ENCODE measurements at places on chromosomes 11 and 22.

DNA sequence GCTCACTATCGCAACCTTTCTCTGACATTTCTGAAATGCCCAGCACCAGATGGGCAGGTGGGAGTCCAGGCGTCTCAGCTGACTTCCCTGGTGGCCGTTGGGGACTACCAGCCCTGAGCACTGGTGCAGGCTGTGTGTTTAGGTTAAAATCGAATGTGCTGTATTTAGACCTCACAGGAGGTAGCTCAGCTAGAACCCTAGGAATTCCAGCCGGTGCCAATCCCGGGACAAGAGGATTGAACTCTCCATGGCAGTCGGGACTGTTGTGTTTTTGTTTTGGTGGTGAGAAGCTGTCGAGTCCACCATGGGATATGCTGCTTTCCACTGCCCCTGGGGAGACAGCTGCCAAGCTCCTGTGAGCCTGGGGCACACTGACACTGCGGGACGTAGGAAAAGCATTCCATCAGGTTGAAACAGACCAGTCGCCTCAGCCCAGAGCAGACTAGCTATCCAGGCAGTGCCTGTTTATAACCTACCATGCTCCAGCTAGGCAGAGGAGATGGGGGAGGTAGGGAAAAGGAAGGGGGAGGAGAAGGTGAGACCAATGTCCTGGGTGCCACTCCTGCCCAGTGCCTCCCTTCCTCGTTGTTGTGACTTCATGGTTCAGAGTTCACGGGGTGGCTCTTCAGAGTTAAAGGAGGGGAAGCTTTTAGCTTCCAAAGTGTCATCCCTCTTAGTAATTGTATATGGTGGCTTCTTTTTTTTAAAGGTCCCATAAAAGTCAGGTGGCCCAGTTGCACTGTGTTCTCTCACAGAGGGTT lies 53.0 kb downstream of the MICAL2 start:
- no peak for DNase-seq

GRCh38 chr11:84685976-84686375 lies 941.2 kb downstream of the DLG2 start:
- DNase-seq = no peak

DNA sequence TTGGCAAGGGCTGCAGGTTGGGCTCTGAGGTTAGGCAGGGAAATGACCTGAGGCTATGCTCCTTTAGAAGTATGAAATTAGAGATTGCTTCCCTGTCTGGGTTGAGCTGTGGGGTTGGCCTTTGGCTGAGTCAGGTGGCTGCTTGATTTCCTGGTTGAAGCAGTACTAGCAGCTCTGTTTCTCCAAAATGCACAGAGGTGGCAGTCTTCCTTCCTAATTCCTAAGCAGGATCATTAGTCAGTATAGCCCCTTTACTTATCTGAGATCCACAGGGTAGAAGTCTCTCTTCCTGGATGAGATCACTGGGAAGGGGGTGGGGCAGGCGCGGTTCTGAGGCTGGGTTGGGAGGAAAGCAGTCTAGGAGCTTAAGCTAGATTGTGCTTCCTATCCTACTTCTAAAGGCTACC lies 1917.5 kb downstream of the LRRC4C start:
- no peak for DNase-seq

- no peak for DNase-seq
Measured at GRCh38 chr11:121340032-121340580, 47.5 kb downstream of the SC5D start.

DNA sequence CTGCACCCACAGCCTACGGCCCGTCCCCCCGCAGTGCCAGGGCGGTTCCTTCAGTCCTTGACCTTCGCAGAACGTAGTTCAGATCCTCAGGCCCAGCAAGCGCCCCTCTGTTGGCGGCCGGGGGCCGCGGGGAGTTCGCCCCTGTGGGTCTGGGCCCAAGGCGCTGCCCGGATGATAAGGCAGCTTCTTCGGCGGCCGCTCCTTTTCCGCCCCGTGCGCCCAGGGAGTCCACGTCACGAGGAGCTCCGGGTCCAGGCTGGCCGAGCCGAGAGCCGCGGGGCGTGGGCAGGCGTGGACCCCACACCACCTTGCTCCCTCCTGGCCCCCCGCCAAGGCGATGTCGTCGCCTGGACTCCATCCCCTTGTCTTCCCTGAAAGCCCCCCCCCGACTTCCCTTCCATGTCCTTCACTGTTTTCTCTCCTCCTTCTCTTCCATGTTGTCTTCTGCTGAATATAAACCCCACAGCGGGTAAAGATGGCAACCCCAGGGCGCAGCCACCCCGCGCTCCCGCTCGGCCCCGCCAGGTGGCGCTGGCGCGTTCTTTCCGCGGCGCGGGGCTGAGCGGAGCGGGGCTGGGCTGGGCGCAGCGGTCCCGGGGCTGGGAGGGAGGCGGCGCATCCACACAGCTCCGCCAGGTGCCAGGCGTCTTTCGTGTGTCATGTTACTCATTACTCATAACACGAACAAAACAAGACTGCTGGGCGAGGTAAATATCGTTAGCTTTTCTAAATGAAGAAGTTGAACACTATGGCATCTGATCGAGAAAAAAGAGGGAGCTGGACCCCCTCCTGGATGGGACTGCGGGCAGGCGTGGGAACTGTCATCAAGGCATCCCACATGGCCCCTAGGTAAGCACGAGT lies 321.0 kb downstream of the NTM start:
- DNase-seq = no peak

GRCh38 chr22:42632096-42632495 lies 8.3 kb downstream of the ATP5MGL start:
- DNase-seq = no peak

DNA sequence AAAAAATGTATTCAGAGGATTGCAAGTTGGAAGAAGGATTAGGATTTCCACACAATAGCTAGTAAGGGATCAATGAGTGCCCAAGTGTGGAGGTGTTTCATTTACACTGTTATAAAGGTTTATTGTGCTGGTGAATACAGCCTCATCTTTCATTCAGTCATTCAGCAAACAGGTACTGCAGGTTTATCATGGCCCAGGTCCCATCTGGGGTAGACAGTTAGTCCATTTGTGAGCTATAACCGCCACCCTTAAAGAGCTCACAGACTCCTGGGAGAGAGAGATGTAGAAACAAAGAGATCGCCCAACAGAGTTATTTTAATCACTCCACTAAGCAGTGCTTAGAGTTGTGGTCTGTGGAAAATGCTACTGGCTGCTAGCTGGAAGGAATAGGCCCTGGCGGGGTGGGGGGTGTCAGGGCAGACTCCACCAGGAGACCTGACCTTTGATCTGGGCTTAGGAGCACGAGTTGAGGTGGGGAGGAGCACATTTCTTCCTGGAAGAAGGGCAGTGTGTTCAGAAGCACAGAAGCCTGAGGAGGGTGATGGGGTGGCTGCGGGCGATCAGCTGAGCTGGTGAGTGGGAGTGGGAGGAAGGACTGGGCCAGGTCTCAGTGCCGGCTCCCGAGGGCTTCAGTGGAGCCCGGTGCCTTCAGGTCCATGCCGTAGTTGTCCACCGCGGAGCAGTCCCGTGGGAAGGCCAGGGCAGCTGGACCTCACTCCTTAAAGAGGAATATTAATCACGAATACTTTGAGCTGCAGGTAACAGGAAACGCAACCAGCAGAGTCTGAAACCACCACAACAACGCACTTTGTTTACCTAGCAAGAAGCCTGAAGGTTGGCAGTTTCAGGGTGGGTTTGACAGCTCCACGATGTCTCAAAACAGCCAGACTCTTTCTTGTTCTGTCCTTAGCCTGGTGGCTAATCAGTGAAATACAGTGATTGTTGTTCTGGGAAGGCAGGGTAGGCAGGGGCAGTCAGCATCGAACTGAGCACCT lies 11.2 kb downstream of the TOM1 start:
- no peak for DNase-seq

- DNase-seq = no peak
Measured at GRCh38 chr11:121236115-121237001, 56.2 kb upstream of the SC5D start.

GRCh38 chr11:56855217-56855616 lies 106.7 kb upstream of the OR9G4 start:
- DNase-seq = no peak

GRCh38 chr11:64960719-64961118 lies 11.2 kb downstream of the MAJIN start:
- no peak for DNase-seq

- DNase-seq = no peak
Measured at GRCh38 chr22:37559901-37560607, at the start of gene CDC42EP1. Gene CDC42EP1 (plus strand): TSS chr22:37560480. CDS start chr22:37566350, 5,870 bp downstream.

DNA sequence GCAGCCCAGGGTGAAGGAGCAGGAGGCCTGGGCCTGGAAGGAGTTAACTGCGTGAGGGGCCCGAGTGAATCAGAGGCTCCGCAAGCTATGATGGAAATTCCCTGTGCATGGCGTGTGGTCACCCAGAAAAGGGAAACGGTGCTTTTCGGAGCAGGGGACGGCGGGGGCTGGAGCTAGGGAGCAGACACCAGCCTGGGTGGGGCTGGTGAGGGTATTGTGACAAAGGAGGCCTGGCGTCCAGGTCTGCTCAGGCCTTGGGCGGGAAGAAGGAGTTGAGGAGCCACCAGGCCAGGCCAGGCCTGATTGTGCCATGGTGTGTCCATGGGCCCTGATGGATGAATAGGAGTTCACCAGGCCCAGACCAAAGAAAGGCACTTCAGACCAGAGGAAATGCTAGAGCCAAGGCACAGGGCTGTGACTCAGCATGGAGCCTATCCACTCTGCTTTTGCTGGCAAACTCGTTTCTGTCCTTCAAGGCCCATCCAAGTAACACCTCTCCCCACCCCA lies 12.8 kb upstream of the SPI1 start:
- DNase-seq = no peak

GRCh38 chr11:70140711-70141485 lies 62.2 kb upstream of the FADD start:
- no peak for DNase-seq

DNA sequence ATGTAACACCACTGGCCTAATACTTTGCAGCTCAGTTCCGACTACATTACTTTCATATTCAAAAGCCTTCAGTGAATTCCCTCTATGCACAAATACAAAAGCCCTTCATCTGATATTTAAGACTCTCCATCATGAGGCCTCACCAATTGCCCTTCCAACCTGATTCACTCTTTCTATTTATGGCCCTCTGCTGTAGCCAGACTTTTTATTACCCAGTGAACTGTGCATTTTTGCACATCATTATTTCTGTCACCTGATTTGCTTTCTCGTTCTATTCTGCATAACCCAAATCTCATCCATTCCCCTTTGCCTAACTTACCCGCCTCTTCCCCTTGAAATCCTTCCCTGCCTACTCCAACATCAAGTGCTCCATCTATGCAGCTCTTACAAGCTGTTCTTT lies 78.3 kb downstream of the BBOX1 start:
- DNase-seq = no peak

DNA sequence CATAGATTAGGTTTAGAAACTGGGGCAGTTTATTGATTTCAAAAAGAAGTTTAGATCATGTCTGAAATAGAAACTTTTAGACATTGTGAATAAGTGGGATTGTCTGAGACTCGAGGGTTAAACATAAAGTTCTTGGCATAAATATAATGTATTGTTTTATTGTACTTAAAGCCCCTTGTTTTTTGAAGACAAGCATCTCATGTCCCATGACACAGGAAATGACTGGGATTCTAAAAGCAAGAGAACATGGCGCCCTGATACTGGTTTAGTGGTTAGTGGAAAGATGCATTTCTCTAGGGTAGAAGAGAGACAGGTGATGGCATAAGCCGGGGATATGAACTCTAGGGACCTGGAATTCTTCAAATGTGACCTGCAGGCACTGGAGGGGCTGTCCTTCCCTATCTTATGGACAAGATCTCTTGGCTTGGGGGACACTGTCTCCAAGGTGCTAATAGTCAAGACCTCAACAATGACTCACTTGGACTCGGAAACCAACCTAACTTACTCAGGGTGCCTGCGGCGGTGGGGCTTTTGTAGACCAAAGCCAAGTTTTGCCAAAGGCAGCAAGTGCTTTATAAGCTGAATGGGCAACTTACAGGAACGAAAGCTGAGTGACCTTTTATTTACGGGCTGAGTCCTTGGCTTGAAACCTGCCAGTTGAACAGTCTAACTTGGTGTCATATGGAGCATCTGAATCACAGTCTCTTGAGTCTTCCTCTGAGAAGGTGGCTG lies 48.2 kb downstream of the UBASH3B start:
- no peak for DNase-seq

DNA sequence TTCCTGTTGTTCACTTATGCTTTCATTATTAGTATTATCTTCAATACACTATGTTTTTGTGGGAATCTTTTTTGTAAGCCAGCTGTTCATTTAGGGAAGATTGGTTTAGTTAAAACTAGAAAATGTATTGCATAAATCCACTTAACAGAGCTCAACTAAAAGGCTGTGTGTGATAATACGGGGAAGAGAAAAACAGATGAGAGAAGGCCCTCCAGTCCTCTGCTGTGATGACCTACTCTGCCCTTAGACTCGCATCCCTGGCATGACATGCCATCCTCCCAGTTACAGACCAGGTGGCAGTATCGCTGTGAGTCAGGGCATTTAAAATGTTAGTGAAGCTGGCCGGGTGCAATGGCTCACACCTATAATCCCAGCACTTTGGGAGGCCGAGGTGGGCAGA lies 173.4 kb upstream of the TTC12 start:
- DNase-seq = no peak

DNA sequence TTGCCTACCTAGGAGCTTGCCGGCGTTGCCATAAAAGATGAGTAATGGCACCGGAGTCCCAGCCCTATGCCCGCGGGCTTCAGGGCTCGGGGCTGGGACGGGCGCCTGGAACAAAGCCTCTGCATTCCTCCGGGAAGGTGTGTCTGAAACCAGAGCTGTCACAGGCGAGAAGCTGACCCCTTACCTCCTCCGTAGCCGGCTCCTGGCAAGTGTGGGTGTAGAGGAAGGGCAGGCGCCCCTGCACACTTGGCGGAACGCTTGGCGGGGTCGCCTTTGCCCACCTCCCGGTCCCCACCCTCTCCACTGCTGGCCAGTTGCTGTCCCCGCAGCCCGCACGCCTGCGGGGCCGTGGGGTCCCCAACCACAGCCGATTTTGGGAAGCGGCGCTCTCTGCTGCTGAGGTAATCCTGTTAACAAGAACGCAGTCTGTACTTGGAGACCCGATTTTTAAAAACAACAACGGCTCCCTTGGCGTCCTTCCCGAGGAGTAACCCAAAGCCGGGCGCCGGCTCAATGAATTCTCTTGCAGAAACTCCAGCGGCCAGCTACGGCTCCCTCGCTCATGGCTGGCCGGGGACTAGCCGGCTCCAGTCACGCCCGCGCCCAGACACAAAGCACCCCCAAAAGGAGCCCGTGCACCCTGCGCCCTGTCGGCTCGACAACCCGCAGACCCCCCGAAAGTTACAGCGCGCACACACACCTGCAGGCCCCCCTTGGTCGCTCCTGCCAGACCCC lies 89.2 kb downstream of the PLEKHA7 start:
- no peak for DNase-seq

Data from stimulated activated CD8-positive, alpha-beta memory T cell treated with anti-CD3 and anti-CD28 coated beads, Interleukin-7, amount 100 ng/mL, for 1 hour (primary cell).